Muscle of back (tissue), 13 donors: ENCODE measurements at places on chromosomes 6 and 20.

GRCh38 chr6:68967549-68968300 lies 332.6 kb downstream of the ADGRB3 start:
- DNase-seq, result peak; percentile 39

DNA sequence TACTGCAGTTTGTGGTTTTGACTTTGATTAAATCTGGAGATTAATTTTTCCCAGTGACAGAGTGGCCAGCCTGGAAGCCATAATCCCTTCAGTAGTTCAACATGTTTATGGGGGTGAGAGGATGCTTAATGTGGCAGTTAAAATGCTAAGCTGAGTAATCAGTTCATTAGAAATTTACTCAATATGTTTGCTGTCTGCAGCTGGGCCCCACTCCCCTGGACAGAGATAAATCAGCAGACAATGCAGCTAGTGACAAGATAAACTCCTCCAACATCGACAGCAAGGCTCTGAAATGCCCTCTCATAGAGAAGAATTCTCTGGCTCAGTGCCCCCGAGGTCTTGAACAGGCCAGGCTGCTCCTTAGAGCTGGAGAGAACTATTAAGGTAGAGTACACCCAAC lies 101.9 kb downstream of the LRFN2 start:
- no peak for DNase-seq

- DNase-seq, result no peak
These were observed 29.3 kb upstream of the CTAGE9 start for GRCh38 chr6:131740161-131740560.

GRCh38 chr6:132952031-132952867 lies 137.9 kb downstream of the RPS12 start:
- DNase-seq, result peak; percentile 82

- DNase-seq, result no peak
These were observed 71.4 kb upstream of the TCF21 start for GRCh38 chr6:133817460-133818047.

DNA sequence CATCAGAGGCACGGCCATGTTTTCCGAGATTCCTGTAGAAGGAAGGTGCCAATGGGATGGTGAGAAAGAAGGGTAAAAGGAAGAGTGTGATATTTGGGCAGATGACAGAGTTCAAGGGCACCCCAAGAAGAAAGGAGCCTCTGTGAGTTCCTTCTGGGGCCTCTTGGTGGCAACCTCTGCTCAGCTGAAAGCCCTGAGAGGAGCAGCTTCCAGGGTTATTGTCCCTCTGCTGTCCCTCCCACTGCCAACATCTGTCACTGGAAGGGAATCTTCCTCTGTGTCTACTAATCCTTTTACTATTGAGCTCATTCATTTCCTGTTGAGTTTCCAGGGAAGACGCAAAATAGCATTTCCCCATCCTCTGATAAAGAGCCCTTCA lies 40.0 kb upstream of the KCNK16 start:
- DNase-seq, result no peak
